Stomach (tissue), 19 donors: ENCODE measurements at places on chromosomes 1 and 21. TPM values are rescaled to one million over a fixed set of nuclear protein-coding genes. Genes with fewer than 3 reads are reported as not detected.
A peak's percentile ranks its signal among the peaks of the same experiment; 100 is the strongest.

DNA sequence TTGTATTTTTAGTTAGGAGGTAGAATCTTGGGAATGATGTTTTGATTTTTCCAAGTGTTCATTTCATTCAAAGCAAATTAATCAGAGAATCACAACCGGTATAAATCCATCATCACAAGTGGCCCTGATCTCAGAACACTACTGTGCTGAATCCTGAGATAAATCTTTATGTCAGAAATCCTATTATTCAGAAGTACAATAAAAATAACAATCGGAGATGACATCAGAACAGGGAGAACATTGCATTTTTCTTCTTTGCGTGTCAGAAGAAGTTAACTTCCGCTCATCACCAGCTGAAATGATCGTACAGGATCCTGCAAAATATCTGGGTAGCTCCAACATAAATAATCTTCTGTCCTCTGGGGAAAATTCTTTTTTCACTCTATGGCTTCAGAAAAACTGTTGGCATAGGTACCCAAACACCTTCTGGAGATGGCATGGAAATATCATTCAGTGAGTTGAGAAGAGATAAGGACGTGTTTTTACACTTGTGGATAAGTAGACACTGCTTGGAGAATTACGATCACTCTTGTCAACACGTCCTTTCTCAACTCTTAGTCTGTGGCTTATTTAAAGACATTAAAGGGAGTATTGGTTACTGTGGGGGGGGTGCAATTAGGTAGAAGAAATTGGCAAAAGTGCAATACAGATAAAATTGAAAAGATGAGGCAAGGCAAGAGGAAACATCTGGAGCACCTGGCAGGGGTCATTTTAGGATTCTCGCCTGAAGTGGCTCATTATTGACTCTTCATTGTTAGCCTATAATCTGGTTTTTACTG, 46.9 kb upstream of the SMYD2 start:
- H3K36me3 ChIP-seq = no peaks in the 10 kb centered on the region
- DNase-seq = no peak
- H3K4me3 ChIP-seq = no peak overlapping the region
- H3K27ac ChIP-seq = no peak overlapping the region
- no peaks in the 10 kb centered on the region for H3K27me3 ChIP-seq

- H3K27ac ChIP-seq = no peak overlapping the region
- no peaks in the 10 kb centered on the region for H3K36me3 ChIP-seq
- no peak overlapping the region for H3K4me3 ChIP-seq
- no peaks in the 10 kb centered on the region for H3K27me3 ChIP-seq
- peaks cover 7% of the 10 kb centered on the region for H3K4me1 ChIP-seq
- no peak for DNase-seq
Observed at GRCh38 chr1:246178717-246179311, 328.3 kb downstream of the SMYD3 start.

GRCh38 chr1:2633936-2634491, 1.2 kb upstream of the MMEL1 start:
- no peaks in the 10 kb centered on the region for H3K36me3 ChIP-seq
- no peak overlapping the region for H3K27ac ChIP-seq
- no peak overlapping the region for H3K4me3 ChIP-seq
- H3K27me3 ChIP-seq = peaks cover 83% of the 10 kb centered on the region
- no peak for DNase-seq
- H3K4me1 ChIP-seq = peaks cover 11% of the 10 kb centered on the region

Gene SPRR1A
- total RNA-seq = not detected

Gene OLFML2B
- 1.7 TPM for total RNA-seq

GRCh38 chr1:89737985-89738510, 82.8 kb upstream of the LRRC8D start:
- H3K4me1 ChIP-seq = no peaks in the 10 kb centered on the region
- H3K36me3 ChIP-seq = no peaks in the 10 kb centered on the region
- no peaks in the 10 kb centered on the region for H3K27me3 ChIP-seq
- no peak overlapping the region for H3K4me3 ChIP-seq

GRCh38 chr1:216314379-216315095, 108.7 kb downstream of the USH2A start:
- H3K4me3 ChIP-seq = no peak overlapping the region
- no peak overlapping the region for H3K27ac ChIP-seq
- no peaks in the 10 kb centered on the region for H3K27me3 ChIP-seq
- DNase-seq = no peak
- no peaks in the 10 kb centered on the region for H3K4me1 ChIP-seq

GRCh38 chr1:33030575-33030974, 6.1 kb downstream of the AK2 start:
- H3K27me3 ChIP-seq = no peaks in the 10 kb centered on the region
- peaks cover 61% of the 10 kb centered on the region for H3K4me1 ChIP-seq
- peaks cover 11% of the 10 kb centered on the region for H3K36me3 ChIP-seq
- no peak overlapping the region for H3K4me3 ChIP-seq

DNA sequence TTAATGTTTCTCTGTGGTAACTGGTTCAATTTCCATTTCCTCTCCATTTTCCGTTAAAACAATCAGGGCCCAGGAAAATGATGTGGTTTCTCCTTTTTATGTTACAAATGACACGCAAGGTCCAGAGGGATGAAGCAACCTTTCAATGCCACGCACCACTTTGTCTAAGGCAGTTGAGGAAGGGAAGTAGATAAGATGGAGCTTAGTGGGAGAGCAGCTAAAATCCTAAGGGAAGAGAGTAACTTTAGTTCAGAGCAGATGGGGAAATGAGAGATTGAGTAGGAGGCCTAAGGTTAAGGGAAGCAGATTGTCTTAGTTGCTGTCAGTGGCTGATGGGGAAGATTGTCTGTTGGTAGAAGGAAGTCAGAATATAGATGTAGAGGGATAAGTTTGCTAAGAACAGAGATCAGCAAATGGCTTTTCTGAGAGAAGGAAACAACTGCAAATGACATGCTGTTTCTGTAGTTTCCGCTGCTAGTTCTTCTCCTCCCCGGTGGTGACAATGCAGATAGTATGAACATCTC, 660 bp downstream of the CD1C start:
- H3K4me3 ChIP-seq = no peak overlapping the region
- H3K4me1 ChIP-seq = no peaks in the 10 kb centered on the region
- H3K27ac ChIP-seq = no peak overlapping the region
- H3K27me3 ChIP-seq = no peaks in the 10 kb centered on the region
- no peaks in the 10 kb centered on the region for H3K36me3 ChIP-seq
- DNase-seq = peak; percentile 10

- no peaks in the 10 kb centered on the region for H3K4me1 ChIP-seq
- no peak overlapping the region for H3K4me3 ChIP-seq
- H3K27ac ChIP-seq = no peak overlapping the region
- H3K36me3 ChIP-seq = no peaks in the 10 kb centered on the region
- no peaks in the 10 kb centered on the region for H3K27me3 ChIP-seq
- no peak for DNase-seq
Observed at GRCh38 chr1:195721210-195721971, 886.8 kb downstream of the KCNT2 start.

Gene FCRLB
- 3.8 TPM for total RNA-seq

GRCh38 chr1:65147424-65148177, 402 bp upstream of the AK4 start:
- peak overlapping the region; percentile 87 for H3K27ac ChIP-seq
- peaks cover 54% of the 10 kb centered on the region for H3K4me1 ChIP-seq
- H3K4me3 ChIP-seq = peak overlapping the region; percentile 82
- peaks cover 32% of the 10 kb centered on the region for H3K27me3 ChIP-seq

- H3K27ac ChIP-seq = no peak overlapping the region
- H3K4me1 ChIP-seq = no peaks in the 10 kb centered on the region
- no peak overlapping the region for H3K4me3 ChIP-seq
- H3K27me3 ChIP-seq = peaks cover 12% of the 10 kb centered on the region
- no peak for DNase-seq
Observed at GRCh38 chr1:153217744-153218416, 496 bp downstream of the PRR9 start.

GRCh38 chr1:169390303-169390702, 22.3 kb downstream of the BLZF1 start:
- H3K27ac ChIP-seq = no peak overlapping the region
- H3K27me3 ChIP-seq = no peaks in the 10 kb centered on the region
- peaks cover 94% of the 10 kb centered on the region for H3K36me3 ChIP-seq
- no peak for DNase-seq

DNA sequence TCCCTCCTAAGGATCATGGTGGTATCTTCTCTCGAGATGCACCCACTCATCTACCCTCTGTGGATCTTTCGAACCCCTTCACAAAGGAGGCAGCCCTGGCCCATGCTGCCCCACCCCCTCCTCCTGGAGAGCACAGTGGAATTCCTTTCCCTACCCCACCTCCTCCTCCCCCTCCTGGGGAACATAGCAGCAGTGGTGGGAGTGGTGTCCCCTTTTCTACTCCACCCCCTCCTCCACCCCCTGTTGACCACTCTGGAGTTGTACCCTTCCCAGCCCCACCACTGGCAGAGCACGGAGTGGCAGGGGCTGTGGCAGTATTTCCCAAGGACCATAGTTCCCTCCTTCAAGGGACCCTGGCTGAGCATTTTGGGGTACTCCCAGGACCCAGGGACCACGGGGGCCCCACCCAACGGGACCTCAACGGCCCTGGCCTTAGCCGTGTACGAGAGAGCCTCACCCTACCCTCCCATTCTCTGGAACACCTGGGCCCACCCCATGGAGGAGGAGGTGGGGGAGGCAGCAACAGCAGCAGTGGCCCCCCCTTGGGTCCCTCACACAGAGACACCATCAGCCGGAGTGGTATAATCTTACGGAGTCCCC, 14.5 kb upstream of the TARS2 start:
- no peak overlapping the region for H3K4me3 ChIP-seq
- DNase-seq = no peak
- H3K27me3 ChIP-seq = no peaks in the 10 kb centered on the region
